ENCODE measurements at places on chromosomes 1 and 21. TPM values are rescaled to one million over a fixed set of nuclear protein-coding genes. Genes with fewer than 3 reads are reported as not detected.

Gene NR1I3
- not detected for total RNA-seq

GRCh38 chr1:183058851-183059502 lies 35.8 kb downstream of the LAMC1 start:
- no peaks in the 10 kb centered on the region for H3K36me3 ChIP-seq
- H3K27ac ChIP-seq, result no peak overlapping the region
- H3K4me1 ChIP-seq, result peaks cover 33% of the 10 kb centered on the region
- H3K27me3 ChIP-seq, result no peaks in the 10 kb centered on the region
- no peak for DNase-seq

DNA sequence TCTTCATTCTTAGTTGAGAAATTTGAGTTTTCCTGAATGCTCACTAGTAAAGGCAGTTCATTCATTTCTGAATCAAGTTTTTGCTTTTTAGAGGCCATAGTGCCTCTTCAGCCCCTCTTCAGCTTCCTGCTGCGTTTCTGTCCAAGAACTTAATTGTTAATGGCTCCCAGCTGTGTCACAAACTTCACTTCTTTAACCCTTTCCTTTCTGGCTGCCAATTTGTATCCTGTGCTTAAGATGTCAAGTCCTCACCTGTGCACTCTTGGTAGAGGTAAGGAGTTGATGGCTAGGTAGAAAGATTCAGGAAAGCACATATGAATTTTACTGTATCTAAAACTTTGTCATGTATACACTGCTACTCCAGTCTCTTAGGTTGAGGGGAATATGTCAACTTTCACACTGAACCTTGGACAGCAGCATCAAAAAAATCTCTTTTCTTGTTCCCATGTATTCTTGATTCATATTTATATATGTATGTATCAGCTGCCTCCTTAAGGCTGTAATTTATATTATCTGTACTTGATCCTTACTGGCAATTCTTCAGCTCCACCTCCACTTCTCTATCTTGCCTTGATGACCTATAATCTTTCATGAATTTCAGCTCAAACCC lies 612.8 kb downstream of the LMO4 start:
- H3K27ac ChIP-seq, result no peak overlapping the region
- H3K27me3 ChIP-seq, result no peaks in the 10 kb centered on the region
- DNase-seq, result no peak
- H3K4me1 ChIP-seq, result peaks cover 7% of the 10 kb centered on the region

DNA sequence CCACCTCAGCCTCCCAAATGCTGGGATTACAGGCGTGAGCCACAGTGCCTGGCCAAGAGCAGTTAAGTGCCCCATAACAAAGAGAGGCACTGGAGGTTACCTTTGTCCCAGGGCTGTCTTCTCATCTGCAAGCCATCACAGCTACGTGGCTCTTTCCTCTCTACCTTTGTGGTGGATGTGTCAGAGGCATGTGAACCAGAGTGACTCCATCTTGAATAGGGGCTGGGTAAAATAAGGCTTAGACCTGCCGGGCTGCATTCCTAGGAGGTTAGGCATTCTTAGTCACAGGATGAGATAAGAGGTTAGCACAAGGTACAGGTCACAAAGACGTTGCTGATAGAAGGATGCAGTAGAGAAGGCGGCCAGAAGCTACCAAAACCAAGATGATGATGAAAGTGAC lies 59.4 kb upstream of the POU2F1 start:
- H3K27me3 ChIP-seq, result no peaks in the 10 kb centered on the region
- H3K4me1 ChIP-seq, result no peaks in the 10 kb centered on the region
- H3K27ac ChIP-seq, result no peak overlapping the region

DNA sequence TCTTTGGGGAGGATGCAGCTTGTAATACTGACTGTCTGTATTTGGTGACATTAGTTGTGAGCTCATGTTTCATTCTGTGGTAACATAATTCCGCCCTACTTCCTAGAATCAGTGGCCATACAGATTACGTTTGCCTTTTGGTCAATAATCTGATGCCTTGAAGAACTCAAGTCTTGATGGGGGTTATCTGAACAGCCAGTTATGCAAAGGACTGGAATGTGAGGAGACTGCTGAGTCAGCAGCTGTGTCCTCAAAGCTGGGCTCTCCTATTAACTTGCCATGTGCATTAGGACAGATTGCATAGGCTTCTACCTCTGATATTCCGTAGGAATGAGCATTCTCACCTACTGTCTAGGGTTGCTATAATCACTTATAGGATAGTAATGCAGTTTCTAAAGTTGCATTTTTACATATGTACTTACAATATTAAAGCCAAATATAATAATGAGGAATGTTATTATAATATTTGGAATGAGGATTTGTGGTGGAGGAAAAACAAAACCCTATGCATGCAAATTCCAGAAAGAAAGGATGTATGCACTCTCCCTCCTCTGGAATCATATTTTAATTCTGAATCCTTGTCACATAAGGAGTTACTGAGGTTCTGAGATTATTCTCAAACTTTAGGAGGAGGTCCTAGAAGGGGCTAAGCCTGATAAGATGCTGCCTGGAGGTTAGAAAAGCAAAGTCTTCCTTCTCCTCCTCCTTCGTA lies 116.0 kb downstream of the NOS1AP start:
- no peak overlapping the region for H3K27ac ChIP-seq
- no peaks in the 10 kb centered on the region for H3K4me1 ChIP-seq
- H3K27me3 ChIP-seq, result no peaks in the 10 kb centered on the region

GRCh38 chr1:156673387-156674121 lies 3.7 kb downstream of the NES start:
- peaks cover 19% of the 10 kb centered on the region for H3K27me3 ChIP-seq
- H3K4me3 ChIP-seq, result peak overlapping the region; percentile 51
- no peaks in the 10 kb centered on the region for H3K36me3 ChIP-seq
- DNase-seq, result no peak
- peaks cover 30% of the 10 kb centered on the region for H3K4me1 ChIP-seq
- no peak overlapping the region for H3K27ac ChIP-seq

GRCh38 chr1:205048382-205048781 lies 5.4 kb downstream of the CNTN2 start:
- no peak for DNase-seq
- no peak overlapping the region for H3K27ac ChIP-seq
- H3K36me3 ChIP-seq, result no peaks in the 10 kb centered on the region
- peaks cover under 1% of the 10 kb centered on the region for H3K4me1 ChIP-seq

- DNase-seq, result no peak
- no peak overlapping the region for H3K27ac ChIP-seq
- H3K4me3 ChIP-seq, result no peak overlapping the region
- H3K27me3 ChIP-seq, result no peaks in the 10 kb centered on the region
- no peaks in the 10 kb centered on the region for H3K36me3 ChIP-seq
- peaks cover 45% of the 10 kb centered on the region for H3K4me1 ChIP-seq
Measured at GRCh38 chr1:170704256-170704655, 40.3 kb downstream of the PRRX1 start.

- H3K4me1 ChIP-seq, result no peaks in the 10 kb centered on the region
- no peak overlapping the region for H3K4me3 ChIP-seq
- DNase-seq, result no peak
- no peaks in the 10 kb centered on the region for H3K36me3 ChIP-seq
- no peak overlapping the region for H3K27ac ChIP-seq
Measured at GRCh38 chr1:30068787-30069472, 654.5 kb downstream of the MATN1 start.

Data from suprapubic skin (tissue), 4 donors.